Posterior vena cava (tissue), 2 donors: ENCODE measurements at places on chromosomes 6 and 20.
A peak's percentile ranks its signal among the peaks of the same experiment; 100 is the strongest.

DNA sequence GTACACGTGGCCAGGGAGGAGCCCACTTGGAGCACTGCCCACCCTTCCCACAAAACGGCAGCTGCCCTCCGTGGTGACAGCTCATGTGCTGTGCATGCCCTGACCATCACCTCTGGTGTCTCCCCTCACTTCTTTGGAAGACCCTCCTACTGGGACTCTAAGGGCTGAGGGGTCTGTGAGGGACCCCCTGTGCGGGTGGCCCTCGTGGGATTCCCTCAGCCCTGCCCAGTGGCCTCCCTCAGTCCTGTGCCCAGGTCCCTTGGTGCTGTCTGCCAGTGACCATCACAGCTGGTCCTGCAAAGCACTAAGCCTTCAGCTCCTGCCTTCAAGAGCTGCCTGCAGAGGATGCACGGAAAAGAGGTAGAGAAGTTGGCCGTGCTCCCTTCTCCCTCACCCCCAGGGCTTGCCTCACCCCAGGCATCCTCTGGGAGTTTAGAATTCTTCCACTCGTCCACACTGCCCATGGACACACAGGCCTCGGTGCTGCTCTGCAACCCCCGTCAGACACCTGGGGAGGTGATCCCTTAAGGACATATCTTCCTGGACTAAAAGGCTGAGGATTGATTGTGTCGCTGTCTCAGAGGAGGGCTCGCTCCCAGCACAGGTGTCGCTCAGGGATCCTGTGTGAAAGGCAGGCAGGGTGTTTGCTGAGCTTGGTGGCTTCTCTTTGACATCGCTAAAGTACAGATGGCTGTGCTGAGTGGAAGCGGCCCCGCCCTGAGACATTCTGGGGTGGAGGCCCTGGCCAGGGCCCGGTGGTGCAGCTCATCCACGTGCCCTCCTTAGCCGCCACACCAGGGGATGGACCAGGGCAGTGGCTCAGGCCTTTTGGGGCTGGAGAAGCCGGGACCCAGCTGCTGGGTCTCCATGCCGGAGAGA is 119.5 kb upstream of the FRMD1 start:
- peak; percentile 60 for DNase-seq

DNA sequence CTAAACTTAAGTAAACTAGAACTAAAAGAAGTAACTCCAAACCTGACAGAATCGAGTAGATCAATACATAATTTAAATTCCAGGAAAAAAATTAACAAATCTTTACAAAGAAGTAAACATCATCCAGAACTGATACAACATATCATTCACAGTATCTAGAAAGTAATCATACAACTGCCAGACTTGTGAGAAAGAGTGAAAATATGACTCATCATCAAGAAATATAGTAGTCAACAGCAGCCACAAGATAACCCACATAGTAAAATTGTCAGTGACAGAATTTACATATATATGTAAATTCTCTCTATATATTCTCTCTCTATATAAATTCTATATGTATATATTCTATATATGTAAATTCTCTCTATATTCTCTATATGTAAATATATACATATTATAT is 242.8 kb upstream of the RGS17 start:
- no peak for DNase-seq

- DNase-seq = no peak
Observed at GRCh38 chr20:47704746-47705496, 80.4 kb downstream of the SULF2 start.

- no peak for DNase-seq
Observed at GRCh38 chr6:108526739-108527174, 34.0 kb upstream of the FOXO3 start.

GRCh38 chr20:35742741-35743523 is 872 bp upstream of the RBM39 start:
- no peak for DNase-seq
